ENCODE measurements at places on chromosomes 6 and 20. TPM values are rescaled to one million over a fixed set of nuclear protein-coding genes. Genes with fewer than 3 reads are reported as not detected.

DNA sequence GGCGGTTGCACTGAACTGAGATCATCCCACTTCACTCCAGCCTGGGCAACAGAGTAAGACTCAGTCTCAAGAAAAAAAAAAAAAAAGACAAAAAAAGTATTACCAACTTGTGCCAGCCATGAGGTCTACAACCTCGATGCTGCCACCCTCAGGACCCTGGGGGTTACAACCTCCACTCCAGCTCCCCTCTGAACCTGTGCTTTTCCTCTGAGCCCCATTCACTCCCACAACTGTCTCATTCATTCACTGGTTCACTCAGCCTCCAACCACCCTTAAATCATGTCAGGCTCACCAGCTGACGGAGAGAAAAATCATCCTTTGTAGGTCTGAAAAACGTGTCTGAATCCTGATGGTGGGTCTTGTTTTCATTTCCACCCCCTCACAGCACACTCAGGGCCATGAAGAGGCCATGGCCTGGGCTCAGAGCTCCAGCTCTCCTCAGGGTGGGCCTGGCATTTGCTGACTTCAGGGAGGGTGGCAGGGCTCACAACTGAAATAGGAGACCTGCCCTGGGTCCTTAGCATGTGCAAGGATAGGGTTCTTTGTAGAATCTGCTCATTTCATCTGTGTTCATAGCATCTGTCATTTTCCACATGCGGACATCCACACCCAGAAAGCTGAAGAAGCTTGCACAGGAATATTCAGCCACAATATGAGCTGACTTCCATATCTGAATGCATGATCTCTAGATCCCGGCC is 1.9 kb upstream of the ULBP1 start:
- H3K36me3 ChIP-seq: peaks cover 7% of the 10 kb centered on the region
- peaks cover 72% of the 10 kb centered on the region for H3K27me3 ChIP-seq

- peaks cover 7% of the 10 kb centered on the region for H3K4me1 ChIP-seq
- H3K36me3 ChIP-seq: peaks cover 2% of the 10 kb centered on the region
- DNase-seq: no peak
- H3K27me3 ChIP-seq: no peaks in the 10 kb centered on the region
- no peak overlapping the region for H3K27ac ChIP-seq
Measured at GRCh38 chr6:14442242-14442641, 324.7 kb downstream of the CD83 start.

- H3K36me3 ChIP-seq: no peaks in the 10 kb centered on the region
- no peak overlapping the region for H3K27ac ChIP-seq
- peaks cover 9% of the 10 kb centered on the region for H3K4me1 ChIP-seq
- DNase-seq: no peak
Measured at GRCh38 chr6:166752097-166752496, 125.0 kb upstream of the RPS6KA2 start.

GRCh38 chr6:11431455-11431937 is 106.1 kb upstream of the TMEM170B start:
- peaks cover 17% of the 10 kb centered on the region for H3K4me1 ChIP-seq
- H3K4me3 ChIP-seq: no peak overlapping the region
- no peaks in the 10 kb centered on the region for H3K36me3 ChIP-seq
- H3K27ac ChIP-seq: no peak overlapping the region
- DNase-seq: no peak

DNA sequence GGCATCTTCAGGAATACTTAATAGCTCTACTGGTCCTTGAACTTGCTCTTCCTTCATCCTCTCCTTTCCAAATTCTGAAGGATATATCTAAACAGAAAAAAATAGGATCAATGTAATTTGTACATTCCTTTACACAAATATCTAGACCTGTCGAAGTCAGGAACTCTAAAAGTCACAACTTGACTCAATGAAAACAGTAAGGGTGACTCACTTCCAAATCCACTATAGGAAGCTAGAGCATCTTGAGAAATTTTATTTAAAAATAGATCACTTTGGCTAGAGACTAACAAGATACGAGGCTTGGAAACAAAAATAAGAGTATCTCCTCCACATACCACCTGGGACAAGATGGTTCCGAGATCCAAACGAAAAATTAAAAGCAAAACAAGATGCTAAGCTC is 12.2 kb downstream of the ESF1 start:
- H3K4me3 ChIP-seq: no peak overlapping the region
- peaks cover 10% of the 10 kb centered on the region for H3K4me1 ChIP-seq
- peaks cover 41% of the 10 kb centered on the region for H3K36me3 ChIP-seq
- H3K27me3 ChIP-seq: no peaks in the 10 kb centered on the region
- no peak overlapping the region for H3K27ac ChIP-seq
- no peak for DNase-seq

- H3K27ac ChIP-seq: no peak overlapping the region
- H3K4me1 ChIP-seq: no peaks in the 10 kb centered on the region
- H3K4me3 ChIP-seq: no peak overlapping the region
- no peak for DNase-seq
- H3K27me3 ChIP-seq: peaks cover 3% of the 10 kb centered on the region
- no peaks in the 10 kb centered on the region for H3K36me3 ChIP-seq
Measured at GRCh38 chr6:34518669-34519365, 37.3 kb downstream of the SPDEF start.

The SMLR1 gene
- not detected for total RNA-seq

DNA sequence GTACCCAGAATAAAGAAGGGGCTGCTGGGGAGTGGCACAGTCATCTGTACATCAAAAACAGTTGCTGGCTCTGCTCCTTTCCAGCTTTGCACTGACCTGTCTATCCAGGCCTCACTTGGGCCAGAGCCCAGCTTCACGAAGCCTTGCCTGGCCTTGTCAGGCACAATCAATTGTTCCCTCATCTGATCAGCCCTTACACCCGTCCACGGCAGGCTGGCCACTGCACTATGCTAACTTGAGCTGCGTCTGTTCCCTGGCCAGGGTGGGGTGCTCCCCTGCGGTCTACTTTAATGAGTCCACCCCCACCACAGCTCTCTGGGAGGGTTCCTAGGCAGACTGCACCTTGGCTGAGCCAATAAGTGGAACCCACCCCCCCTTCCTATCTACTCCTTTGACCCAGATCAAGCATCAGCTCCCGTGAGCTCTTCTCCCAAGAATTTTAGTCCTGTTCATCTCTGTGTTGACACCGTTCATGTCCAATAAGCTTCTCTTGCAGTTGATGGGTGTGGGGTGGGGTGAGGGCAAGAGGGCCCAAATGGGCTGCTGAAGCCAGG is 74.3 kb upstream of the MLN start:
- H3K27me3 ChIP-seq: peaks cover 19% of the 10 kb centered on the region
- H3K4me1 ChIP-seq: peaks cover 2% of the 10 kb centered on the region
- DNase-seq: no peak
- no peak overlapping the region for H3K27ac ChIP-seq
- H3K36me3 ChIP-seq: no peaks in the 10 kb centered on the region
- no peak overlapping the region for H3K4me3 ChIP-seq

The MAP3K7 gene
- total RNA-seq: 29.1 TPM

The OLIG3 gene
- not detected for total RNA-seq

DNA sequence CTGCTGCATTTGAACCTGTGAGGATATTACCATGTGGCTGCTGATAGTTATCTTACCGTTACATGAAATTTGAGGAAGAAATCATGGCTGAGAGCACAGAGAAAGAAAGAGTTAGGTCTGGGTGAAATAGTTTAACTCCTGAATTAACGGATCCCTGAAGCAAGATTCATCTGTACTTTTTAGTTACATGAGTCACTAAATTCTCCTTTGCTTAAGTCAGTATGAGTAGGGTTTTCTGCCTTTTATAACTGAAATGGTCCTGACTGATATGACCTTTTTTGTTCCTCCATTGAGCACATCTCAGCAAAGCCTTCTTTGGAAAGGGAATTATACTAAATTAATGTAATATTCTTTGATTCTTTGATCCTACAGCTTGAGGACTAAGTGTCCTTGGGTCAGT is 333.3 kb upstream of the ZFP64 start:
- H3K36me3 ChIP-seq: no peaks in the 10 kb centered on the region
- no peaks in the 10 kb centered on the region for H3K27me3 ChIP-seq
- no peak for DNase-seq
- no peak overlapping the region for H3K4me3 ChIP-seq

The PGK2 gene
- total RNA-seq: not detected

DNA sequence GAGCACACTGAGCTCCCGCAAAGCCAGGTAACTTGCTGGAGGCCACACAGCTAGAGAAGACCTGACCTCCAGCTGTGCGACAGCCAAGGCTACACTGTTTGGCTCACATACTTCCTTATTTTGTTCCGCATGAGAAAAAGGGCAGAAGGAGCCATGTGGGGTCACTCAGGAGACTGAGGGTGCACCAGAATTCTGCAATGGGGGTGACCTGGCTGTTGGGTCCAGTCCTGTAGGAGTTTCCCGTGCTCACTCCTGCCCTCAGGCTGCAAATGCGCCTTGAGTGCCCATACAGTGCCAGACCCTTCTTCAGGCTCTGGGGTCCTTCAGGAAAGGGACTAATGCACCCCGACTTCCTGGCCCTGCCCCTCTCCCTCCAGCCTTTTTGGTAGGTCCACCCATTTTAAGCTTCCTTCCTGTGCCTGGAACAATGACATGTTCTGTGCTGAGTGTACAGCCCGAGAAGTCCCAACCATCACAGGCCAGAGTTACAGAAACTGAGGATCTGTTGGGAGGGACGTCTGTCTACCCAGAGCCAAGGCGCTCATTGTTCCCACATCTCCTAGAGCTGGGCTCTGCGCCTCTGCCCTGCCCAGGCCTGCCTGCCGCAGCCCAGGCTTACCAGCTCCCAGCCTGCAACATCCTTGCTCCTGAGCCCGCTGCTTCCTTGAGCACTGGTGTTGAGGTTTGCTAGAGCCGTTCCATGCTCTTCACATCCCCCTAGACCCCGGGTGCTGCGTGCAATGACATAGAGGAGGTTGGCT is 33.5 kb upstream of the CD93 start:
- H3K27ac ChIP-seq: no peak overlapping the region
- no peaks in the 10 kb centered on the region for H3K27me3 ChIP-seq
- DNase-seq: no peak
- peaks cover 2% of the 10 kb centered on the region for H3K4me1 ChIP-seq
- H3K36me3 ChIP-seq: no peaks in the 10 kb centered on the region

The TAF4 gene
- 32.0 TPM for total RNA-seq

GRCh38 chr6:62999796-63000195 is 211.5 kb upstream of the FKBP1C start:
- H3K4me3 ChIP-seq: no peak overlapping the region
- no peak overlapping the region for H3K27ac ChIP-seq
- no peaks in the 10 kb centered on the region for H3K27me3 ChIP-seq
- H3K4me1 ChIP-seq: no peaks in the 10 kb centered on the region
- no peaks in the 10 kb centered on the region for H3K36me3 ChIP-seq
- DNase-seq: no peak

DNA sequence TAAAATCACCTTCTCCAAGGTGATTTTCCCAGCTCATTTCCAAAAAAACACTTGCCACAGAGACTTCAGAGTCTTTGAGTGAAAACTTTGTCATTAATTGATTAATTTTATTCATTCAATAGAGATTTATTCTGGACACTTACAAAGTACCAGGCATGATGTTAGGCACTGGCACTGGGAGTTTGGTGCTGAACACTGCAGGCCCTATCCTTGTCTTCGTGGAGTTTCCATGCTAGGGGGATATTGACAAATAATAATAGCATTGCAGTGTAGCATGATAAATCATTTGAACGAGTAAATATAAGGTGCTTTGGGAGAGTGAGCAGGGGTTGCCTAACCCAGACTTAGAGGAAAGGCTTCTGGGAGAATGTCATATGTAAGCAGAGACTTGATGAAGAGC is 145.7 kb downstream of the SOX4 start:
- H3K27ac ChIP-seq: no peak overlapping the region
- H3K27me3 ChIP-seq: peaks cover 2% of the 10 kb centered on the region
- H3K4me3 ChIP-seq: no peak overlapping the region
- no peaks in the 10 kb centered on the region for H3K36me3 ChIP-seq
- DNase-seq: no peak
